ENCODE measurements at places on chromosomes 3 and 15.

DNA sequence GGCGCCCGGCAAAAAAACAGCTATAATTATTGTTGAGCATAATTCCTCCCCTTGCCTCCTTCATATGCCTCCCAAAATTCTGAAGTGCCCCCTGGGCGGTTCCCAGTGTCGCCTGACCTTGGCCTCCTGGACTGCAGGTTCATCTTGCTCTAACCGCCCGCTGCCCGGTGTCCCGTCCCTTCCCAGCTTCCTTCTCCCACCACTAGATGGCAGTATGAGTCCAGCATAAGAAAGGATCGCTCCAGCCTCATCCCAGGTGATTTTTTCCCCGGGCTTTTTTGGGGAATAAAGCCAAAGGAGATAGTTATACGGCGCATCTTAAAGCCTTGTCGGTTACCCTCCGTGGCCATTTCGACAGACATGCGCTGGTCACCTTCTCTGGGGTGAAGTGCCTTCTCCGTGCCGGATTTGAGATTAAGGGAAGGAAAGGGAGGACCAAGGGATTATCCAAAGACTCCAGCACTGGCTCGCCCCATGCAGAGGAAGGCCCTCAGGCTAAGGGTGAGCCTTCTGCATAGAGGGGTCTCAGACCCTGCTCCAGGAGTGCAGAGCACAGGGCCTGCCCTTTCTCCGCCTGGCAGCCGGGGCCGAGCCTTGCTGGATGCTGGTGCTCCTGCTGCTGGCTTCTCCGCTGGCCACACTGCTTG is 45.8 kb upstream of the TRA2B start:
- peak; percentile 56 for DNase-seq

DNA sequence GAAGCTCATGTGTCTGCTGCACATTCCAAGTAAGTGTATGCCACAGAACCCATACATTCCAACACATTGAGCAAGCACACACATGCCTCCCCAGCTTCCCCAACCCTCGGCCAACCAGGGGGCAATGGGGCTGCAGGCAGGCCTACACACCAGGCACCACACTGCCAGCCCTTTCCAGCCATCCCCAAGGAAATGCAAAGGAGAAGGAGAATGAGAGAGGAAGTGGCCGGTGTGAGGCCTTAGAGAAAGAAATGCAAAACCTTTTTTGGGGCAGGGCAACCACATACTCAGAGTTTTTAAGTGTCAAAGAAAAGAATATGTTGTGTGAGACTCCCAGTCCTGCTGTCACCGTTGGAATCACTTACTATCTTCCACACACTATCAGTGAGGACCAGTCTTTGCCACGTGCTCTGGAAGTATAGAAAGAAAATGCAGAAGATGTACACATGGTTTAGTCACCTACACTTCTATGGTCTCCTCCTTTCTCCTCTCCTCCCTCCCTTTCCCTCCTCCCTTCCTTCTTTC is 11.1 kb downstream of the IGF2BP2 start:
- no peak for DNase-seq

- no peak for DNase-seq
Observed at GRCh38 chr3:52057812-52058495, 1.6 kb upstream of the DUSP7 start.

DNA sequence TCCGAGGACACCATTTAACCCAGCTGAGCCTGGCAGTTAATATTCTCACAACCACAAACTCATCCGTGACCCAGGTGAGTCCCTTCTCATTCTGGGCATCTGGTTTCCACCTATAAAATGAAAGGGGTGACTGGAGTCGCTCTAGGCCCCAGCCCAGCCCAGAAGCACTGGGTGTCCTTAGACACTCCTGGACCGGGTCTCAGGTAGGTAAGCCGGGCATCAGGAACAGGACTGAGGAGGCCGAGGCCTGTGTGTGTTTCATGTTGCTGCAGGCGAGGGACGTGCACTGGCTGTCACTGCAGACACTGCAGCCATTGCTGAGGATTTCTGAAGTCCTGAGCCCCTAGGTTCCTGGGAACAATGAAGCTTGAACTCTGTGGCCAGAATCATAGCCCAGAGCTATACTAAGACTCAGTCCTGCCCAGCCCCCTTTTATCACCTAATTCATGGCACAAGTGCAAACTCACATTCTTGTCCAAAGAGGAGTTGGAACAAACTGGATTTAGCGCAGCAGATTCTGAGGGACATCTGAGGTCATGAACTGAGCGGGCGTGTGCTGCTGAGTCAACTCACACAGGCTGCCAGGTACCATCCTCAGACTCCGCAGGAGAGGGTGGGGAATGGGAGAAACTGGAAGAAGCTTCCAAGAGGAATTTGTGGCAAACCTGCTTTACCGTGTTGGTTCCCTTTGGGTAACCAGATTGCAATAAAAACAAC is 184.9 kb downstream of the FAM43A start:
- DNase-seq: no peak

DNA sequence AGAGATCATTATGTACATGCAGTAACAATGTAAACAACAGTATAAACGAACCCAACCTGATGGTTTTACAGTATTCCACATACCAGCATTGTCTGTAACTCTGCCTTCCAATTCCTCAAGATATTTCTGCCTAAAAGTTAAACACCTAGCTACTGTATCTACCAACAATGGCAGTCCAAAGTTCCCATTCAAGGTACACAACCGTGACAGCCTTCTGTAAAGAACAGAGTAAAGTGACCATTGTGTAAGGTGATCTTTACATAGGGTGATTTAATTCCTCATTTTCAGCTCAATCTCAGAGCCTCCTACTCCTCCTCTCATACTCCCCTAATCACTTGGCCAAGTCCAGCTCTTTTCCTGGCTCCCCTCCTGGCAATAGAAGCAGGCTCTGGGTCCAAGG is 10.4 kb downstream of the SECISBP2L start:
- no peak for DNase-seq

GRCh38 chr3:49158103-49158709 is 7.9 kb downstream of the CCDC71 start:
- DNase-seq: peak; percentile 57

- DNase-seq: no peak
Observed at GRCh38 chr15:30885814-30886213, 17.9 kb upstream of the FAN1 start.

DNA sequence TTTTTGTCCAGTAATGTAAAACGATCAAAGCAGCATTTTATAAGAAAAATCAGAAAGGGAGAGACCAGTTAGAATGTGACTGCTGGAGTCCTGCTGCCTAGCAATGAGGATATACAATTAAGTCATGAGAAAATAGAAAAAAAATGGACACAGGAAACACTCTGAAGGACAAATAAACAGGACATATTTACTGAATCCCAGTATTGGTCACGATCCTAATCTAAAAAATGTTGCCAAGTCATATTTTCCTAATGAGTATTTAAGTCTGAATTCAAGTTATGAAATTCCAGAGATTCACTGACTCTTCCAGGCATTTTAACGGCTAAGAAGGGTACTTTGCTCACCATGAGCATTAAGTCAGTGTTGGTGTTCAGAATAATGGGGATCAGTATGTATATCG is 154.3 kb upstream of the CCDC54 start:
- no peak for DNase-seq

GRCh38 chr3:16309558-16309957 is 44.5 kb downstream of the OXNAD1 start:
- DNase-seq: peak; percentile 47

- DNase-seq: no peak
Observed at GRCh38 chr3:183576487-183577107, 21.1 kb upstream of the KLHL6 start.

DNA sequence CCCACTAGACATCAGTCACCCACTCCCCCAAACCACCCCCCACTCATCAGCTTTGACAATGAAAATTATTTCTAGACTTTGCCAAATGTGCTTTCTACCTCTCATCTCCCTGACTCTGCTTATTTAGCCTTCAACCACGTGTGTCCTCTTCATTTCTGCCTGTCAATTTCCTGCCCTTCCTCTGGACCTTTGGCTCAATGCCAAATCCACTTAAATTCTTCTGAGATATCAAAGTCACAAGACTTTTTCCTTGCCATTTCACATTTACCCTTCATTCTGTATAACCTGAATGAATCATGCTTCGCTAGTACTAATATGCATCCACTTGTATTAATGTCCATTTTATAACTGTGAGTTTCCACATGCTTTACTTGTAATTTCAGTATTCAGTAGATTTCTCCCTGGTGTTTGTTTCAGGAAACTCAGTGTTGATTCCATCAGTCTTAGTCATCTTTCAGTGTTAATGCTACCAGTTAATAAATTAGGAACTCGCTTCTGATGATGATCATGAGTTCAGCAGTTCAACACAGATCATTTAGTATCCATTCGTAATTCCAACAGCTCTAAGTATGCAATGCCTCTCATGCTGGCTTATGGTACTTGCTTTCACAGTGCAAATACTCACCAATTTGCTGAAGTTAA is 128.2 kb upstream of the OSTN start:
- no peak for DNase-seq

GRCh38 chr3:155701882-155702465 is 42.9 kb downstream of the PLCH1 start:
- DNase-seq: no peak

DNA sequence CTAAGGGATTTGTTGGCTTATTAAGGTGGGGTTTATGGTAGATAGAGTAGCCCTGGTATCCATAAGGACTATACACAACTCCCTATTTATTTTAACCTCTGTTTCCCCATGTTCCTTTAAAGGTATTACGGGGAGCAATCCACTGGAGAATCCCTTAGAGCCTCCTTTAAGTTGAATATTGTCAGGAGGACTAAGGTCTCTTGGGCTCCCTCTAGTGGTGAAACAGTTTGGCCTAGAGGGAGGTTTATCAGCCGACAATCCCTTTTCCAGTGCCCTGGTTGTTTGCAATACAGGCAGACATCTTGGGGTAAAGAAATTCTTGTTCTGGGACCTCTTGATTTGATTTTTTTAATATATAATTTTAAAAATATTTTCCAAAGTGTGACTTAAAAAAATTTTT is 12.9 kb downstream of the OPA1 start:
- DNase-seq: peak; percentile 56

GRCh38 chr15:79582650-79583049 is 150.5 kb downstream of the MINAR1 start:
- no peak for DNase-seq

DNA sequence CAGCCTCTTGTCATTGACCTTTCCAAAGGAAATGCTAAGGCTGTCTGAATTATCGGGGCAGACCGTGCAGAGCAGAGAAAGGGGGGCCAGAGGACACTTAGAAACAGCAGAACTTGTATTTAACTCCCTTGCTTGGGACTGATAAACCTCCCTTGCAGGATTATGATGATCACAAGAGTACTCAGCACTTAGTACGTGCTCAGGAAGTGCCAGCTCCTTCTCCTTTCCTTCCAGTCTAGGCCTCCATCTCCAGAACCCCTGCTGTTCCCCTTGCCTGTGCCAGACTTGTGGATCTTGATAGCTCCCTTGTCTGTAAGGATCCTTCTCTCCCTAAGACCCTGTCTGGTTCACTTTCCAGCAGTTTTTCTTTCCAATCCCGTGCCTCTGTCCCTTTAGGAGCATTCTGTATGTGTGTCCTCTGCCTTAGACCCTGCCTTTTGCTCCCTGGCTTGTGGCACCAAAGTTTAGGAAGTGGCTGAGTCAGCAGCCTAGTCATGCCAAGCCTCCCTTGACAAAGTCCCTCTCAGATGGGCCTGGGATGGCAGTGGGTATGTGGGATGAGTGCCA is 747 bp downstream of the SORD start:
- DNase-seq: no peak

GRCh38 chr3:111627092-111627491 is 31.9 kb upstream of the ZBED2 start:
- no peak for DNase-seq

GRCh38 chr3:15330031-15330596 is 2.3 kb downstream of the SH3BP5 start:
- no peak for DNase-seq

GRCh38 chr3:124688581-124689454 is 41.4 kb upstream of the UMPS start:
- DNase-seq: peak; percentile 70

DNA sequence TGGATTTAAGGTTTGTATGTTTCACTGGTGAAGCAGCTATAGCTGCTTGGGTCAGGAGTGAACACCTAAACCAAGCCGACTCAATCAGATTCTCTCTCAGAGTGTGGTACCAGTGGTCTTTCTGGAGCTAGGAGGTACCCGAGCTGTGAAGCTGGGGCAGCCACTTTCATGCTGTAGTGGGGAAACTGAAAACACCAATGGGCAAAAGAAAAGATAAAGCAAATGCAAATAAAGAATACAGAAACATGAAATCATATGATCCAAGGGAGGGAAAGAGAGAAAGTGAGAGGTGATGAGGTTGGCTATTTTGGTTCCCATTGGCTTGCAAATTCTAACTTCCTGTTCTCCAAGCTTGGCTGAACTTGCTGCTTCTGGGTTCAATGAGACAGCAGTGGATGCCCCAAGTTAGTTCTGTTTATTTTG is 212.3 kb upstream of the CFAP20DC start:
- no peak for DNase-seq

GRCh38 chr3:172152874-172153273 is 113.5 kb downstream of the FNDC3B start:
- DNase-seq: no peak

DNA sequence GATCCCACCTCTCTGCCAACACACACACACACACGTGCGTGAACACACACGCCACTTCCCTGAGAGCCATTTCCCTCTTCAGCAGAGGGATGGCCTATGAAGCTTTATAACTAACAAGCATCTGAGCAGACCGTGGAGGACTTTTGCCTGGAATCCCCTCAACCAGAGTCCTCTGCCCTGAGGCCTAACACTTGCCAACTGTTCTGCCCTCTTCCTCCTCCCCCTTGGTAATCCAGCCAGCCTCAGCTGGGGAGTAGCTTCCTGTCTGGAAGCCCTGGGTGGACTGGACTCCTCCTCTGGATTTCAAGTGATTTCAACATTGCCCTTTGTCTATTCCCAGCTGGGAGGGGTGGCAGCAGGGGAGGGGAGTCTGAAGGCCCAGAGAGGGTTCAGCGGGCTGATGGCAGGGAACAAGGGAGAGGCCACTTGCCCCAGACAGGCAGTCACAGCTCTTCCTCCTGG is 68.4 kb upstream of the HACD2 start:
- DNase-seq: no peak

DNA sequence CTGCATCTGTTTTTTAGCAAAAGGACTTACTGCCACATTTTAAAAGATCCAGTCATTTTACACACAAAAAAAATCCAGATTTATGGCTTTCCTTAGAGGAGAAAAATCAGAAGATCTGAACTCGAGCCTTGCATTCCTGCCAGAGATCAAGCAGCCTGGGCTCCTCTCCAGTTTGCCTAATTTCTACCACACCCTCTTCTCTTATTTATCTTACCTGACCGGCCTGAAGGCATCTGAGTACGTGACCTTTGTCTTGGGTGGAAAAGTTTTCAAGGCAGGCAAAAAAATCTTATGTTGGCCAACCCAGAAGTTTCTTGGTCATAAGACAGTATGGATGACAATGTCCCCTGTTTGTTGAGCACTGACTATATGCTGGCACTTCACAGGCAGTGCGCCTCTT is 60.3 kb downstream of the CHRD start:
- DNase-seq: no peak
